ENCODE measurements at places on chromosomes 5 and 9.

- DNase-seq: peak; percentile 20
These were observed 56.3 kb upstream of the KCNN2 start for GRCh38 chr5:114305402-114306207.

DNA sequence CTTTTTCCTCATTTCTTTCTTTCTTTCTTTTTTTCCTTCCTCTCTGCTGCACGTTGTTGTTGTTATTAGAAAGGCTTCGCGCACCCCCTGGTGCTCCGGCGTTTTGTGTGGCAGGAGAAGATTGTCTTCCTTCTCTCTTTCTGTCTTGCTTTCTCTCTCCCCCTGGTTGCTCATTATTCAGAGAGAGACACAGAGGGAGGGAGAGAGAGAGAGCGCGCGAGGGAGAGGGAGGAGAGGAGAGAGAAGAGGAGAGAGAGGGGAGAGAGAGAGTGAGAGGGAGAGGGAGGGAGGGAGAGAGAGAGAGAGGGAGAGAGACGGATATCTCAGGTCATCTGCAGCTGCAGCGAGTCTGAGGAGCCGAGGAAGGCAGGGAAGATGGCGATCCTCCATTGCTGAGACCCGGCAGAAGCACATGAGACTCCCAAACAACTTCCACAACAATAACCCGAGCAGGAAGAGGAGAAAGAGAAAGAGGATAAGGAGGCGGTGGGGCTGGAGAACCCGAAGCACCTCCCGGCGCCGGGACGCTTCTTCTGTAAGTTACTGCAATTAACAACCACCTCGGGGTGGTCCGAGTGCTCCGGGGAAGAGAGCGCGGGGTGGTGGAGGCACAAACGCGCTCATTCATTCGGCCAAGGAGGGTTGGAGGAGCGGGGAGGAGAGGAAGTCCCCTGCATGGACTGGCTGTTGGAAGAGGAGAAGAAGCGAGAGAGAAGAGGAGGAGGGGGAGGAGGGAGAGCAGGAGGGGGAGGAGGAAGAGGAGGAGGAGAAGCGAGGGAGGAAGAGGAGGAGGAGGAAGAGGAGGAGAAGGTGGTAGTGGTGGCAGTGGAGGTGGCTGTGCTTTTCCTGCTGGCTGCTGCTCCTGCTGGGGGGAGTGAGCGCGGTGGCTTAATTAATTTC is at the start of gene ZNF462:
Gene ZNF462 (plus strand): TSS at position 346 of the 900 bp plus-strand sequence. CDS start 60,218 bp downstream, outside the sequence.
- peak; percentile 69 for DNase-seq

GRCh38 chr9:69463497-69464068 is 138.6 kb downstream of the ENTREP1 start:
- no peak for DNase-seq

DNA sequence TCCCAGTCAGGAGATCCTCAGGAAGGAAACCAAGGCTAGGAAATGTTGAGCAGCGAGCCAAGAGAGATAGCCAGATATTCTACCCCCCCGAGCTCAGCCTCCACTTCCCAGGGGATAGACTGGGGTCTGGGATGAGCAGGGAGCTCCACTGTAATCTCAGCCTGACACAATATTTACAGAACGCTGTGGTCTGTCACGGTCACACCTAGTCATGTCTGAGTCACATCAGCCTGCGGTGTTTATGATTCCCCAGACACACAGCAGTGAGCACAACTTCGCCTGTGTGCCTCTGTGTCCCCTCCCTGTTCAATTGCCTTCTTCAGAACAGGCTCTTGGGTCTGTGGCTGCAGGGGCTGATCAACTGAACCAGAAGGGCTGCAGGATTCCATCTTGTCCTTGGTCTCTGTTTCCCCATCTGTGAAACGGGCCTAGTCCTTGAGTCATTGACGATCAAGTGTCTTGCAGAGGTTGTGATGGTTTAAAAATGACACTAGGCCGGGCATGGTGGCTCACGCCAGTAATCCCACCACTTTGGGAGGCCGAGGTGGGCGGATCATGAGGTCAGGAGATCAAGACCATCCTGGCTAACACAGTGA is 8.6 kb upstream of the PRRX2 start:
- peak; percentile 79 for DNase-seq

GRCh38 chr9:133113163-133113948 is 7.7 kb downstream of the RALGDS start:
- no peak for DNase-seq

DNA sequence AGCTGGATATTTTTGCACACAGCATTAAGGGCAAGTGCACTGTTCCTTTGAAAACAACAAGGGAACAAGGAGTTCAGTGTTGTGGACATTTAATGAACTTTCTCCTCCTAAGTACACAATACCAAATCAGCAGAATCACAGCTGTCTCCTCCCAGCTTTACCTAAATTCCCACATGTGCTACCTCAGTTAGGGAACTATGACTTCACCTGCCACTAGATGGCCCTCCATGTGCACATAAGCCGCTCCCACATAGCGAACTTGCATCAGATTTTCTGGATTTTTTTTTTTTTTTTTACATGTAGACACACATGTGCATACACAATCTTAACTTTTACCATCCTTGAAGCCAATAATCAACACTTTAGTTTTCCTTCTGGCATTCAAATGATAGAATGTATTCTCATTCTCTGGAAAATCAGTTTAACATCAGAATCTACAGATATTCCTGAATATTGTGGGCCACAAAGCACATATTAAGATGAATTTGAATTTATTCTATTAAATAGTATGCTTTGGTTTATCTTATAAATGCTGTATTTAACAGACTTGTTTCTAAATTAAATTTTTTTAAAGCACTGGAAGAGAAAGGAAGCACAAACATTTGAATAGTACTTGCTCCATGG is 123.6 kb downstream of the PALM2AKAP2 start:
- DNase-seq: peak; percentile 64

- DNase-seq: peak; percentile 87
These were observed 79.5 kb upstream of the HTR4 start for GRCh38 chr5:148733601-148734438.

GRCh38 chr9:128923493-128923883 is 2.7 kb downstream of the PHYHD1 start:
- DNase-seq: no peak

DNA sequence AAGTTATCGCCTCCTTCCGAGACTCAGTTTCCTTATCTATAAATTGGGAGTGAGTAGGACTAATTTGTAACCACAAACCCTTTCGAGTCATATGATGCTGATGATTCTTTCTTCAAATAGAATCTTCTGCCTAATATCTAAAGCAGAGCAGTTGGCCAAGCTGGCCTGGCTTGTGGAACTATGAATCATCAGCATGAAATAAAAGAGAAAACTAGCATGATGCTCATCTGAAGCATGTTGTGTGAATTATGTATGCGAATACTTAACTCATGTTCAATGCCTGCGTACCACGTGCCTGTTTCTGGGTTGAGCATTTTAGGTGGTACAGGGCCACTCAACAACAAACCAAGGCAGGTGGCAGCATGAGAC is 15.0 kb upstream of the ORM1 start:
- peak; percentile 18 for DNase-seq

GRCh38 chr5:125014202-125014601 is 267.8 kb upstream of the ZNF608 start:
- no peak for DNase-seq

- DNase-seq: no peak
These were observed 343.6 kb downstream of the CSNK1G3 start for GRCh38 chr5:123855609-123856008.

- no peak for DNase-seq
These were observed 47.6 kb downstream of the JAKMIP2 start for GRCh38 chr5:147734894-147735293.

Data from brain microvascular endothelial cell (primary cell).